Chondrocyte (in vitro differentiated cells): ENCODE measurements at places on chromosomes 4 and X. TPM values are rescaled to one million over a fixed set of nuclear protein-coding genes. Genes with fewer than 3 reads are reported as not detected.

GRCh38 chr4:118112117-118113046 is 78.1 kb downstream of the NDST3 start:
- no peak for DNase-seq
- H3K27ac ChIP-seq = no peak overlapping the region
- H3K27me3 ChIP-seq = no peaks in the 10 kb centered on the region
- no peak overlapping the region for H3K4me3 ChIP-seq

The GAGE12E gene
- total RNA-seq = not detected in 3 replicates

The VCX gene
- total RNA-seq = 0.53 TPM in 1 of 3 replicates, not detected in the others

The COMMD8 gene
- 15.7 to 23.7 TPM (median 18.7 TPM) in 3 replicates for total RNA-seq

The TMEM271 gene
- not detected in 3 replicates for total RNA-seq

The FAM53A gene
- total RNA-seq = 6.9 to 8.0 TPM (median 7.3 TPM) in 3 replicates

- no peaks in the 10 kb centered on the region for H3K4me1 ChIP-seq
- H3K36me3 ChIP-seq = peaks cover 2% of the 10 kb centered on the region
- no peak overlapping the region for H3K4me3 ChIP-seq
- H3K27ac ChIP-seq = no peak overlapping the region
- peaks cover 8% of the 10 kb centered on the region for H3K27me3 ChIP-seq
Measured at GRCh38 chrX:155873188-155873587, 8.0 kb upstream of the VAMP7 start.

The TMSB15C gene
- total RNA-seq = 3.4 to 4.5 TPM (median 4.3 TPM) in 3 replicates

- no peaks in the 10 kb centered on the region for H3K36me3 ChIP-seq
- H3K27me3 ChIP-seq = peaks cover 10% of the 10 kb centered on the region
- DNase-seq = no peak
- H3K4me3 ChIP-seq = no peak overlapping the region
Measured at GRCh38 chr4:93066749-93067148, 761.8 kb upstream of the ATOH1 start.

DNA sequence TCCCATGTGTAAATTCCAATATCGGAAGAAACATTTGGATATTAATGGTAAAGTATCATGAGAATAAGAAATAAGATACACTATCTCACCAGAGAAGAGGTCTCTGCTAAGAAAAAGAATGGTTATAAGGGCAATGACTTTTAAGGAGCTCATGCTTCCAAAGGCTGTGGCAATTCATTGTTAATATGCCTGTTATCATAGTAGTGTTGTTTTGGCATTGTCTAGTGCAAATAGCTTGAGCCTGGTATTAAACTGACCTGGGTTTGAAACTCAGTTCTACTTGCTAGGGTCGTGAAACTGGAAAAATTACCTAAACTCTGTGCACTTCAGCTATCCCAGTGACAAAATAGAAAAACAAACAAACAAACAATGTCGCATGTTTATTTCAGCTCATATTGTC is 8.8 kb downstream of the HPGDS start:
- H3K36me3 ChIP-seq = peaks cover 3% of the 10 kb centered on the region
- no peak for DNase-seq
- peaks cover 3% of the 10 kb centered on the region for H3K27me3 ChIP-seq

- peaks cover 13% of the 10 kb centered on the region for H3K27me3 ChIP-seq
- H3K4me1 ChIP-seq = peaks cover 13% of the 10 kb centered on the region
- DNase-seq = peak; percentile 5
- no peak overlapping the region for H3K27ac ChIP-seq
Measured at GRCh38 chr4:4759883-4760282, 99.6 kb upstream of the MSX1 start.

DNA sequence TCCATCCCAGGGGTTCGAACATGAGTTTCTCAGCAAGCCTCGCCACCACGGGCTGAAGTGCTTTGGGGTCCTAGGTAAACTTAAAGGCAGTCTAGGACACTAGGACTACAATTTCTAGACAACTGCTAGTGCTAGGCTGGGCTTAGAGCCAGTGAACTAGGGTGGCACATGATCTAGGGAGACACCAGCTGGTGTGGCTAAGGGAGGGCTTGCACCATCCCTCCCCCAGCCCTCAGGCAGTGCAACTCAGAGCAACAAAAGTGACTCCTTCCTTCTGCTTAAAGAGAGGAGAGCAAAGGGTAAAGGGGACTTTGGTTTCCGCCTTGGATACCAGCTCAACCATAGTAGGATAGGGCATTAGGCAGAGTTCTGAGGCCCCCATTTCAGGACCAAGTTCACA is 162.5 kb upstream of the AFF2 start:
- no peaks in the 10 kb centered on the region for H3K36me3 ChIP-seq
- H3K27ac ChIP-seq = no peak overlapping the region
- no peak overlapping the region for H3K4me3 ChIP-seq

The MMRN1 gene
- not detected in 3 replicates for total RNA-seq

DNA sequence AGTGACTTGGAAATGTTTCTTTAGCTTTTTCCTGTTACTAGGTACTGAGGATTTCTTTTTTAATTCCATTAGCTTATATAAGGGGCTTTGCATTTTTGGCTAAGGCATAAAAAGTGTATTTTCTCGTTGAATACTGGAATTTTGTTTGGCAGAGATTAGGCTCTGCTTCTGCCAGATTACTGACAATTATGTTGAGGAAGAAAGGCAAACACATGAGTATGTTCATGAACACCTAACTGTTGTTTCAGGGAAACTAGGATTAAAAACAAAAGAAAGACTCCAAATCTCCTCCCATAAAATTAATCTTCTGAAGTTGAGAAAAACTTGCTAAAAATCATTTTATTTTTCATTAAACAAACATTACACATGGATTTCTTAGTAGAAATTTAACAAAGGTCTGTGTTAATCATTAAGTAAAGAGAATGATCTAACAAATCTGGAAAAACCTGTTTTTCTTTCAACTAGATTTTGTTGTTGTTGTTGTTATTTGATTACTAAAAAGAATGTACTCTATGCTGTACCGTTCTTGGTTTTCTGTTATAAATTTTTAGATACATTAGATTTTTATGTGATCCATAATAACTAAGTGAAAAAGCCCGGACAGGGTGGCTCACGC is 43.3 kb upstream of the STAG2 start:
- no peaks in the 10 kb centered on the region for H3K36me3 ChIP-seq
- no peak overlapping the region for H3K27ac ChIP-seq
- no peak for DNase-seq
- peaks cover 4% of the 10 kb centered on the region for H3K4me1 ChIP-seq

- no peak overlapping the region for H3K27ac ChIP-seq
- H3K27me3 ChIP-seq = no peaks in the 10 kb centered on the region
- H3K4me1 ChIP-seq = no peaks in the 10 kb centered on the region
Measured at GRCh38 chrX:14501327-14501726, 28.0 kb upstream of the GLRA2 start.
